ENCODE measurements at places on chromosomes 16 and 17.

DNA sequence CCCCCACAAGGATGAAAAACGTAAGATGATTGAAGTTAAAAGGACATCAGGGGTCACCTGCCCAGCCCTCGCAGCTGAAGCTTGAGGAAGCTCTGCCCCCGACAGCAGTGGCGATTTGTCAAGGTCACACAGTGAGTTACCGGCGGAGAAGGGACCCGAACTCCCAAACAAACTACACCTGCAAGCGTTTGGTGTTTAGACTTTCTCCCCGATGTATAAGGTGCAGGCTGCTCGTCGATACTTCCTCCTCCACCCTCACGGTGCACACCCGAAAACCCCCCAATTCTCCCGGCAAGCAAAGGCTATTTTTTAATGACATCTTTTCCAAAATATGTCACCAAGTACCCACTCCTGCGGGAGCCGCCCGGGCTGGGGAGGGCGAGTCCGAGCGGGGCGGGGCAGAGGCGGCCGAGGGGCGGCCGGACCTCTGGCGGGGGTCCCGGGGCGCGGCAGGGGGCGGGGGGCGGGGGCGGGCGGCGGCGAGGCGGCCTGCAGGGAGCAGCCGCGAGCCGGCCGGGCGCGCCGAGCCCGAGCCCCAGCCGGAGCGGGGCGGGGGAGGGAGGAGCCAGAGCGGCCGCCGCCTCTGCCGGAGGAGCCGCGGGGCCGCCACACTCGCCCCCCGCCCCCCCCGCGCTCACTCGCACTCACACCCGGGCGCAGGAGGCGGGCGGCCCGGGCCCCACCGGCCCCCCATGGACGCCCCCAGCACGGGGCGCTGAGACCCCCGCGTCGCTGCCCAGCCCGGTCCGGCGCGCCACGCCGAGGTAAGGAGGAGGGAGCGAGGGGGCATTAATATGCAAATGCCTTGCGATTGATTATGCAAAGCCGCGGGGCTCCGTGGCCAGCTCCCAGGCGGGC, at the start of gene THRA:
THRA (plus strand) TSS at position 637 of the 858 bp plus-strand sequence. CDS start 11,524 bp downstream, outside the sequence.
- DNase-seq, result peak; percentile 67
- H3K27me3 ChIP-seq, result no peaks in the 10 kb centered on the region
- H3K4me3 ChIP-seq, result peak within 1 kb of the TSS; percentile 78
- peak within 1 kb of the TSS; percentile 51 for H3K27ac ChIP-seq

DNA sequence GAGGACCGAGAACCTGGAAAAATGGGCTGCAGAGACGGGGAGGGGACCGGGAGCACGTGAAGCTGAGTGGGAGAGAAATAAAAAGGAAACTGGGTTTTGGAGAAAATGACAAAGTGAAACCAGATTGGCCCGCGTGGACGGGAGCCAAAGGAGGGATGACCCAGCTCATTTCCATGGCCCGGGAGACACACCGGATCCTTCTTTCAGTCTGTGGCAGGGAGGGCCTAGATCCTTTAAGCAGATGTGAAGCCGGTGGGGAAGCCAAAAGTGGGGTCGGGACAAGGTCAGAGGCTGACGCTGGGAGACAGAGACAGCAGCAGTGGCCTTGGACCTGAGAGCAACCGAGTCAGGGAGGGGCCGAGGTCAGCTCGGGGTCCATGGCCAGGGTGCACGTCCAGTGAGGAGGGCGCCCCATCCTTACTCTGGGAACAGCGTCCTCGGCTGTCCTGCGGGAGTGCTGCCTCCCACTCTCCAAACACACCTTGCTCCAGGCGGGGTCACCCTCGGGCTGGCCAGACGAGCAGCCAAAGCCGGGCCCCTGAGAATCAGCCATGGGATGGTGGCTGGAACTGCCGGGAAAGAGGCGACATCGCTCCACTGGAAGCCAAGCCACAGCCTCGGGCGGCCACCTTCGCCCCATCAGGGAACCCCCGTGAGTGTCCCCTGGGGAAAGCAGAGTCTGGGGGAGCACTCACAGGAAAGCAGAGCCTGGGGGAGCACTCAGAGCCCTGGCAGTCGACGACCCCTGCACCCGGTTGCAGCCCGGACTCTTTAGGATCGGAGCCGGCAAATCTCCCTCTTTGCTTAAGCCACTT, 17.3 kb downstream of the CA5A start:
- no peak overlapping the region for H3K27ac ChIP-seq
- no peak overlapping the region for H3K4me3 ChIP-seq
- DNase-seq, result no peak
- H3K27me3 ChIP-seq, result no peaks in the 10 kb centered on the region
- H3K36me3 ChIP-seq, result no peaks in the 10 kb centered on the region
- H3K4me1 ChIP-seq, result no peaks in the 10 kb centered on the region

- H3K27ac ChIP-seq, result no peak overlapping the region
- no peaks in the 10 kb centered on the region for H3K27me3 ChIP-seq
- peak; percentile 36 for DNase-seq
- H3K4me1 ChIP-seq, result peaks cover 12% of the 10 kb centered on the region
Observed at GRCh38 chr16:17463335-17463734, 7.4 kb downstream of the XYLT1 start.

DNA sequence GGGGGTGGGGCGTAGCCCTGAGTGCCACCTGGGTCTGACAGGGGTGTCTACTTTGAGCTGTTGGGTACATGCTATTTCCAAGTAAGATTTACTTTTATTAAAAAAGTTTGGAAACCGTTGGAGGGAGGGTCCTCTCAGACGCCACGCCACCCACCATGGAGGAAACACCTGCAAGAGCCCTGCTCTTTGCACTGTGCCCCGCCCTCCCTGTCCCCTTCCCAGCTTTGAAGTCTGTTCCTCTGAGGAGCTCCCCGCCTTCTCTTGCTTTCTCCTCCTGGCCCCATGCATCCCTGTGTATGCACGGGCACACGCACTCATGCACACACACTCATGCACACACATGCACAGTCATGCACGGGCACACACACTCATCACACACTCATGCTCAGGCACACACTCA, 15.5 kb downstream of the ADGRG1 start:
- H3K4me1 ChIP-seq, result peaks cover 6% of the 10 kb centered on the region

GRCh38 chr17:2450016-2450650, 49.3 kb upstream of the MNT start:
- no peak for DNase-seq
- H3K4me1 ChIP-seq, result no peaks in the 10 kb centered on the region
- H3K27ac ChIP-seq, result no peak overlapping the region
- no peaks in the 10 kb centered on the region for H3K27me3 ChIP-seq
- peaks cover 12% of the 10 kb centered on the region for H3K36me3 ChIP-seq

DNA sequence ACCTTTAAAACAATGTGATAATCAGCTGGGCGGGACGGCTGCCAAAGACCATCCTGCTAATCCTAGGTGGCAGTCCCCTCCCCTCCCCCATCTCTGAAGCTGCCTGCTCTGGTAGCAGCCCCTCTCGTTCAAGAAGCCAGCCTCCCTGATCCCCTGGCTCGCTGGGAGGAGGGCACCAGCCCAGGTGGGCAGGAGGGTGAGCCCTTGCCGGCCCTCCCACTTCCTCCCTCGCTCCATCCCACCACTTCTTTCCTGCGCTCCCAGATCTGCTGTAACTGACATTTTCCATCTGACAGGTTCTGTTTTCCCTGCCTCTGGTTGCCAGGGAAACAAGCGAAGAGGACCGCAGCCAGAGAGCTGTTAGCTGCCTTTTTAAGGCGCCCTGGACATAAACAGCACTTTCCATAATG, 155.7 kb upstream of the TNRC6C start:
- no peak for DNase-seq
- no peak overlapping the region for H3K4me3 ChIP-seq
- H3K36me3 ChIP-seq, result no peaks in the 10 kb centered on the region
- H3K4me1 ChIP-seq, result no peaks in the 10 kb centered on the region
- H3K27ac ChIP-seq, result no peak overlapping the region
- no peaks in the 10 kb centered on the region for H3K27me3 ChIP-seq

DNA sequence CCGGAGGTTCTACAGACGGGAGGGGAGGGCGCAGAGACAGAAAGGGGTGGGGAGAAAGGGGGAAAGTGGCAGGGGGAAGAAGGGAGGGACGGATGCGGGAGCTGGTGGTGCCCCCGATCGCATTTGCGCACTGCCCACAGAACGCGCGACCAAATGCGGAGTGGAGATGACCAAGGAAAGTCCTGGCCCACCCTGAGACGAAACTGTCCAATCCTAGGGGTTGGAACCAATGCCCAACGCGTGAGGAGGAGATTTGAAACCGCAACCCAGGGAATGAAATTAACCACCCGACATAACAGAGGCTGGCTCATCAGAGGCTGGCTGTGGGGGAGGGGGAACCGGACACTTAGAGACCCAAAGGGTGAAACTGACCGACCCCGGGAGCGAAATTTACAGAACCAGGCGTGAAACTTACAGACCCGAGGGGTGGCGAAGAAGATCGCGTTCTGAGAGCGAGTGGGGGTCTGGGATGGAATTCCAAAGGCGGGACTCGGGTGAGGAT, 1.4 kb downstream of the HES7 start:
- H3K27ac ChIP-seq, result no peak overlapping the region
- H3K36me3 ChIP-seq, result no peaks in the 10 kb centered on the region
- peaks cover 89% of the 10 kb centered on the region for H3K4me1 ChIP-seq
- peak overlapping the region; percentile 51 for H3K4me3 ChIP-seq

GRCh38 chr16:71201054-71201453, 29.5 kb downstream of the HYDIN start:
- H3K27me3 ChIP-seq, result peaks cover 4% of the 10 kb centered on the region
- no peak overlapping the region for H3K4me3 ChIP-seq
- no peak overlapping the region for H3K27ac ChIP-seq
- no peak for DNase-seq
- no peaks in the 10 kb centered on the region for H3K36me3 ChIP-seq

DNA sequence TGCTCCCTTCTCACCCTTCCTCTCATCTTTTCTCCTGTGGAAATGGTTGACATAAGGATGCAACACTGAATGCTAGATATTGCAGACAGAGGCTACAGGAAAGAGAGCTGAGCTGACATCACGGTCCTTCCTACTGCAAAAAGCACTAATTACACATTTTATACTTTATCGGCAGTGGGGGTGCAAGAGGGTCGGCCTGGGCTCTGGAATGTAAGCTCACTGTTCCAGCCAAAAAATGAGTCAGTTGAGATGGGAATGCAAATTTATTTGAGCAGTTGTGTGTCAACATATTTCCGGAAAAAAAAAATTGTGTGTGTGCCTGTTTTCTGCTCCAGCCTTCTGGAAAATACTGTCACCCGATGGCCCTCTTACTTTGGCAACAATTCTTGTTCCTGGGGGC, 14.1 kb upstream of the MRTFB start:
- no peaks in the 10 kb centered on the region for H3K4me1 ChIP-seq
- no peak overlapping the region for H3K4me3 ChIP-seq
- DNase-seq, result no peak
- H3K27me3 ChIP-seq, result no peaks in the 10 kb centered on the region

- no peak overlapping the region for H3K27ac ChIP-seq
- H3K36me3 ChIP-seq, result no peaks in the 10 kb centered on the region
- H3K4me1 ChIP-seq, result no peaks in the 10 kb centered on the region
- H3K27me3 ChIP-seq, result no peaks in the 10 kb centered on the region
- no peak for DNase-seq
Observed at GRCh38 chr16:53898993-53899392, 195.0 kb downstream of the FTO start.

DNA sequence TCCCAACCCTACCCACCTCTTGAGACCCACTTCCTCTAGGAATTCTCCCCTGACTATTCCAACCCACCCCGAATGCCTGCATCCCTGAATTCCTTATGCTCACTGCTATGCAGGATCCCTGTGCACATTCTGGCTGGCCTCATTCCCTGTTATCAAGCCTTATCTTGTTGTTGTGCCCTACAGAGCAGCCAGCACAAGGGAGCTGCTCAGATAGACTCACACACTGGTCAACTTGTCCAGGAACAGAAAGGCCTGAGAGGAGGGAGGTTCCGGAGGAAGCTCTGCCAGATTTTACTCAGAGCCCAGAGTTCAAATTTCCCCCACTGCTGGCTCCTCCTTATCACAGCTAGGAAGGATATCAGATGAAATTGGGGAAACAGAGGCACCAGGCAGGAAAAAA, 24.8 kb upstream of the MYO18A start:
- no peaks in the 10 kb centered on the region for H3K36me3 ChIP-seq
- H3K4me3 ChIP-seq, result no peak overlapping the region
- H3K4me1 ChIP-seq, result no peaks in the 10 kb centered on the region

DNA sequence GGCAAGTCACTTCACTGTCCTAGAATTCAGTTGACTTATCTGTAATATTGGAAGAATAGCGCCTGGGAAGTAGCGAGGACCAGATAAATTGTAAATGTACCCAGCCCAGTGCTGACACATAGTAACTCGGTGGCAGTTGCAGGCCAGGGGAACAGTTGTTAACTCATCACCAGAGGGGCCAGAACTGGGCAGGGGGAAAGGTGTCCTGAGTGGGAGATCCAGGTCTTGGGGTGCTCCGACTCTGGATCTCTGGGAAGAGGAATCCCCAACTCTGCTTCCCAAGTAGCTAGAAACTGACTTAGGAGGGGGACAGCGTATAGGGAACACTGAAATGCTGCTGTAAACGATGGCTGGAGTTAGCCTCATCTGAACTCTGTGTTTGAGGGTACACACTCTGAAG, 23.0 kb downstream of the BCL7C start:
- H3K27me3 ChIP-seq, result no peaks in the 10 kb centered on the region
- peaks cover 2% of the 10 kb centered on the region for H3K36me3 ChIP-seq
- no peak overlapping the region for H3K27ac ChIP-seq
- no peak overlapping the region for H3K4me3 ChIP-seq

DNA sequence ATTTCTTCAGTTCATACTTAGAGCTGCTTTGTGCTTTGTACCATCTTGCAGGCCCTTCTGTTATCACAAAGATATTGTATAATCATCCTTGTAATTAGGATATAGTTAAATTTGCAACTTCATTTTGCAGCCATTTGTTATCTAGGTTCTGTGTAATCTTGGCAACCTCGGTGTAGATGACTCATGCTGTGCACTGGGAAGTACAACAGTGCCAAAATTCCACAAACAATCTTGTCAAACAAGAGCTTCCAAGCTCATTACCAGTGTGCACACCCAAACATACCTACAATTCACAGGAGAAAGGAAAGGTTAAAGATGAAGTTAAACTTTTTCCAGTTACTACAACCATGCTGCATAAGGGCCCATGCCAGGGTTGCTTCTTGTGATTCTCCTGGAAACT, 1231.8 kb downstream of the CDH11 start:
- no peaks in the 10 kb centered on the region for H3K27me3 ChIP-seq
- H3K36me3 ChIP-seq, result no peaks in the 10 kb centered on the region
- no peaks in the 10 kb centered on the region for H3K4me1 ChIP-seq
- H3K4me3 ChIP-seq, result no peak overlapping the region
- H3K27ac ChIP-seq, result no peak overlapping the region

DNA sequence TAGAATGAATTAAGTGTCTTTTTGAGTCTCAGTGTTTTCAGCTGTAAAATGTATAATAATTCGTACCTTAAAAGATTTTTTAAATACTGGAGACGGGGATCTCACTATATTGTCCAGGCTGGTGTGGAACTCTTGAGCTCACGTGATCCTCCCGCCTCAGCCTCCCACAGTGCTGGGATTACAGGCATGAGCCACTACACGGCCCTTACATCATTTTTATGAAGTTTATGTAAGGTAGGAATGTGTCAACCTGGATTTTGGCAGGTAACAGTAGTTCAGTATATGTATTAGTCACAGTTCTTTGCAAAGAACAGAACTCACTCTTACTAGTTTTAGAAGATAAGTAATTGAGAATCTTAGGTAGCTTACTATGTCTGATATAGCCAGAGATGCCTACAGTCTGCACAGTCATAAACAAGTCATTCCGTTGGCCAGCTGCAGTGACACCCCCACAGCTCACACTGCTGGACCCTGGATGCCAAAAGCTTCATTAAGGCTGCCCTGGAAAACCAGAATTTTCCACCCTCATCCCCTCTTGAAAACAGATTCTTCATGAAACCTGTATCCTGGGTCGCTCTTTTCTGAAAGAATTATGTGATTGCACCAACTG, 583 bp upstream of the COX6A2 start:
- H3K36me3 ChIP-seq, result no peaks in the 10 kb centered on the region
- H3K4me3 ChIP-seq, result no peak overlapping the region
- H3K27ac ChIP-seq, result no peak overlapping the region
- H3K27me3 ChIP-seq, result no peaks in the 10 kb centered on the region
- H3K4me1 ChIP-seq, result no peaks in the 10 kb centered on the region
